ENCODE measurements at places on chromosomes 6 and 20. TPM values are rescaled to one million over a fixed set of nuclear protein-coding genes. Genes with fewer than 3 reads are reported as not detected.

Gene NRSN1
- not detected for total RNA-seq

Gene SLC25A27
- 25.1 TPM for total RNA-seq

GRCh38 chr6:84522135-84522549 lies 242.3 kb downstream of the TBX18 start:
- DNase-seq, result no peak

GRCh38 chr20:10498200-10498599 lies 63.1 kb downstream of the SLX4IP start:
- no peak for DNase-seq

DNA sequence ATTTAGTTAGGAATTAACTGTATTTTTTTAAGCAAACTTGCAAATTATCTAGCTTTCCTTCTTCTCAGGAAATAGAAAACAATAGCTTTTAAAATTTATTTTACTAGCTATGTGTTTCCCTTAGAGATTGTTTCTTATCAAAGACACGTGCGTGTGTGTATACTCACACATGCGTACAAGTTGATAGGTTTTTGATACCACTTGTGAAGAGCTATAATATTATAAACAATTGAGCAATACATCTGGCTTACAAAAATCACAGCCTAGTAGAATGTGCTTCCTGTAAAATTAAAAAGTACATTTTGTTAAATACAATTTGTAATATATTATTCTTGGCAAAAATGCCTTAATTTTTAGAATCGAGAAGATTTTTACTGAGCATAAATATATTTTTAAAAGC lies 33.9 kb downstream of the COL12A1 start:
- no peak for DNase-seq

DNA sequence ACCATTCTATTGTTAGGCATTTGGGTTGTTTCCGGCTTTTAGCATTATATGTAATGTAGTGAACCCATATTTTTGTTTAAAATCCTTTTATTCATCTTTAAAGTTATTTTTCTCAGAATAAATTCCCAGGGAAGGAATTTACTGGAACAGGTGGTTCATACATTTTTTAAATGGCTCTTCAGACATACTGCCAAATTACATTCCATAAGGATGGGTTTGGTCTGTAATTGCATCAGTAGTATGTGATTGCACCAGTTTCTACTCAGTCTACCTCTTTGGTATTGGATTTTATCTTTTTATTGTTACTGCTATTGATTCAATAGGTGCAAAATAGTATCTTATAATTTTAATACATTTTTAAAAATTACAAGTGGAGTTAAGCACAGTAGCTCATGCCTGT lies 27.2 kb downstream of the BRPF3 start:
- DNase-seq, result no peak

- no peak for DNase-seq
Measured at GRCh38 chr6:150875841-150876240, 10.3 kb downstream of the MTHFD1L start.

GRCh38 chr6:100217225-100218012 lies 223.4 kb upstream of the MCHR2 start:
- no peak for DNase-seq

DNA sequence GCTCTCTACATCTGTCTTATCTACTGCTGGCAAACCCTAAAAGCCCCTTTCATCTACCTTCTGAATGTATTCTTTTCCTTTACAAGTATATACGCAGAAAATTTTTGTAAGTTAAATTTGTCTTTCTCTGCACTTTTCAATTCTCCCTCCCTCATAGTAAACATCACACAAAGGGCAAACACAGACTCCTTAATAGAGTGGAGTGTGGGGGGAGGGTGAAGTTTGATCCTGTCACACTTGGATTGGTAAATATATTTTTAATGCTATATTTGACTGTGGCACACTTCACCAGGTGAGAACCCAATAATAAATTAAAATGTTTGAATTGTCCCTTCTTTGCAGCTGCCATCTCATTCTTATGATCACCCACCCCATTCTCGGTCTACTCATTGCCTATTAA lies 33.2 kb upstream of the PAQR8 start:
- DNase-seq, result no peak

DNA sequence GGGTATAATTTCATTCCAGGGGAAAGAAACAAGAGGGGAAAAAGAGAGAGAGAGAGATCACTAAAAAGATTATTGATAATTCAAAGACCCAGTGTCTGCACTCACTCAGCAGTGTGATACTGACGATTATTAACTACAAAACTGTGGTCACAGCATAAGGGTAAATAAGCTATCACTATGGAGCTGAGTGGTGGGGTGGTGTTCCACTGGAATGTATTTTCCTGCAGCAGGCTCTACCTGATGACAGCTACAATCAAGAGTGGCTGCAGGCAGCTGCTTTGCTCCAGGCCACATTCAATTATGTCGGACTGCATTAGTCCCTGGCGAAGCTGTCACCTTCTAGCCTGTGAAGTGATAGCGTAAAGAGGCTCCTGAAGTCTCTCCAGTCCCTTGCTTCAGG lies 122.2 kb upstream of the TFAP2D start:
- no peak for DNase-seq

- DNase-seq, result no peak
Measured at GRCh38 chr20:20658871-20659431, 53.5 kb downstream of the RALGAPA2 start.

DNA sequence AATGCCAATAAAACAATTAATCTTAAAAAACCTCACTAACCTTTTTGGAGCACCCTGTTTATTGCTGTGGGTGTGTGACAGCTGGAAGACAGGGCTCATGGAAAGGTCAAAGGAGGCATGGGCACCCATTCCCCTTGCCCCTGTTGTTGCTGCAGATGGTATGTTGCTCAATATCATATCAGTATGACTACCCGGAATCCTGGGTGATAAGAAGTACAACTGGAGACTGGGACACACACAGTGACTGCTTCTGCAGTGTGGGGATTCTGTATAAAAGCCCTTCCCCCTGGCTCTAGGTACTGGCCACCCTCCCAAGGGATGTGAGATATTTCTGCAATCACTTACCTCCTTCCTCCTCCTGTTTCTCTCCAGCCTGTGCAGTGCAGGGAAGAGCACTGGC lies 47.3 kb upstream of the IL20RA start:
- no peak for DNase-seq
